ENCODE measurements at places on chromosomes 6 and 20.

DNA sequence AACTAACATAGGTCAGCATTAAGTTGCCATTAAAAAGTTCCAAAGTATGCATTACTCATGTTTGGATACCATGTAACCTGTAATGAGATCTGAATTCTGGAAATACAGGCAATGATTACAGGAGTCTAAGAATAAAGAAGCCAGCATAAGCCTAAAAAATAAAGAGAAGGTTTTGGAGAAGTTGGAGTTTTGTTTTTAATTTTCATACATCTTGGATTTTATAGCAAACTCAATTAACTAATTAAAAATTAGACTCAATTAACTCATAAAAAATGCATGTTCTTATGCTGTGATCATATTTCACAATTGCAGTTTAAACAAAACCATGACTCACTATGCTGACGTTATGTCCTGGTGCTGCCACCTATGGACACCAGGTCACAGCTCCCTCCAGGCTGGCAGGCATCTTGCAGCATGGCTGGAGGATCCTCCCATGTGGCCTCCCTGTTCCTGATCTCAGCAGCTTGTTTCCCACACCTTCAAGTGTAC is 648.8 kb upstream of the AGPAT4 start:
- DNase-seq, result no peak

- no peak for DNase-seq
Observed at GRCh38 chr6:135869857-135870256, 18.4 kb downstream of the PDE7B start.

DNA sequence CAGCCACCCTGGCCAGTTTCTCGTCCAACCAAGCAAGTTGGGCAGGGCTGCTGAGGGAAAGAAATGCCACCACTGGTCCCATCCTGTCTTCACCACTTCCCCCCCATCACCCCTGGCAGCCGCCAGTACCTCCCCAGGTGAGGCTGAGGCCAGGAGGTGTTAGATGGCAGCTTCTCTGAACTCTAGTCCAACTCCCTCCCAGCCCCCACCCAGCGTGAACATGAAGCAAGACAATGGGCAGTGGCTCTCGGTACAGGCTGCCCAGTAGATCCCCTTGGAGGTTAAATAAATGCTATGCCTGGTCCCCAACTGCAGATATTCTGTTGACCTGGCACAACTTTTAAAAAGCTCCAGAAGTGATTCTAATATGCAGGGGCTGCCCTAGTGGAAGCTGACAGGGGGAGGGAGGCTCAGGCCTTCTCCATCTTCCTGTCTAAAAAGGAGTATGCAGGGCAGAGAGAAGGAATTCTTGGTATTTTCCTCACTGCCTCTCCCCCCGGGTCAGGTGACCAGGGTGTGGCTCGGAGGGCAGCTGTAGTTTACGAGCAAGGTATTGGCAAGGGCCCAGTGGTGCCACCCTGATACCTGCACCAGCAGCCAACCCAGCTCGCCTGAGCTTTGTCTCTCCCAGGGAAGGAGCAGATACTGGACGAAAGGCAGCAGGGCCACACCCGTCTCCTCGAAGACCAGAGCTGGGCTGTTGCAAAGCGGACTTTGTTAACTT is 25.7 kb downstream of the KCNK5 start:
- no peak for DNase-seq

DNA sequence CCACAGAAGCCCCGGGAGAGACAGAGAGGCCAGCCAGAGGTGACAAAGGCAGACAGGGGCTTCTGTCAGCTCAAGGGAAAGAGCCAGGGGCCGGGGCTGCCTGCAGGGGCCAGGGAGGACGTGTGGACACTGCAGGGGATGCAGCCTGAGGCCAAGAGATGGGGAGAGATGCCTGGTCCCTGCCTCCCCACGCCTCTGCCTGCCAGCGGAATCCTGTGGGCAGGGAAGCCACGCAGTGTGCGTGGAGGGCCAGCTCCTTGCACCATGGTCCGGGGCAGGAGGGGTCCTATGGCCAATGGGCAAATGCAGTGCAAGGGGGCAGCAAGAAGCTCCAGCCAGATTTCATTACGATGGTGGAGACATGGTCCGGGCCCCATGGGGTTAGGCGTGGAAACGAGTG is 224.9 kb downstream of the CDH4 start:
- no peak for DNase-seq

DNA sequence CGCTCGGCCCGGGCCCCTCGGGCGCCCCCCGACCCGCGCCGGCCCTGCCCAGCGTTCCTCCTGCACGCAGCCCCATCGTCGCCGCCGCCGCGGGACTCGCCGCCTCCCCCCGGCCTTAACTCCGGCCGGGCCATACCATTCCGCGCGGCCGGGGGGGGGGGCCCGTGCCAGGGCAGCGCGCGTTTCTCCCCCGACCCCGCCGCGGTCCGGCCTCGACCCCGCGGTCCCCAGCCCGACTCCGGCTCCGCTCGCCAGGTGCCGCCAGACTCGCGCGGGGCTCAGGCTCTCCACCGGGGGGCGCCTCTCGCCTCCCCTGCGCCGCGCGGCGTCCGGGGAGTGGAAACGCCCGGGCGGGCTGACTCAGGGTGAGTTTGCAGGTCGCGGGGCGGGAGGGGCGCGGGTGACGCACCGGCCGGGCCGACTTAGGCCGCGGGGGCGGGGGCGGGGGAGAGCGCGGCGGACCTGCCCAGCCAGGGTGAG is at the start of gene SRXN1:
TSS of gene SRXN1 (minus strand) at position 91 of the 480 bp plus-strand sequence. CDS start at position 76, 15 bp downstream.
- DNase-seq, result peak; percentile 87

- DNase-seq, result no peak
Observed at GRCh38 chr20:35458388-35458787, 3.0 kb downstream of the CEP250 start.
